ENCODE measurements at places on chromosomes 11 and 22.

GRCh38 chr11:113867843-113868503 is 7.4 kb downstream of the USP28 start:
- DNase-seq: no peak

DNA sequence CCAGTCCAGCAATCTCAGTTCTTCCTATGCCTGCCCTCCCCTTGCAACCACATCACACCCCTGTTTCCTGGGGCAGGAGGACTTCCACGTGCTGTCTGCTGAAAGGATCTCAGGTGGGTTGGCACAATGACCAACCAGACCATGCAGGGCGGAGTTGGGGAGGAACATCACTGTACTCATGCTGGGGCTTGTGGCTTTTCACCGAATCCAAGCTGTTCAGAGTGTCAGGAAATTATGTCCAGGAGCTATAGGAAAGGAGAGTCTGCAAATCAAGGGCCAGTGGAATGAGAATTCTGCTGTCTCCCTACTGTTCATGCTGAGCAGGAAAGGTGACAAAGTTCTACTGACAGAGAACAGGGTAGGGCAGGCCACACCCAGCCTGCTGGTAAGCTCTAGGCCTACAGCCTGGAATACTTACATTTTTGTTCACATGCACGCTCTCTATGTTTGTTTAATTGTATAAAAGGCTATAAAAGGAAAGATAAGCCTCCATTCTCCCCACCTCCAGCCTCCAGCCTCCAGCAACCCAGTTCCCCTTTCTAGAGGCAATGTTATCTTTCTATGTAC is 1.7 kb upstream of the PLAAT2 start:
- DNase-seq: no peak

GRCh38 chr11:18105086-18105801 is 638 bp downstream of the SAAL1 start:
- DNase-seq: no peak

DNA sequence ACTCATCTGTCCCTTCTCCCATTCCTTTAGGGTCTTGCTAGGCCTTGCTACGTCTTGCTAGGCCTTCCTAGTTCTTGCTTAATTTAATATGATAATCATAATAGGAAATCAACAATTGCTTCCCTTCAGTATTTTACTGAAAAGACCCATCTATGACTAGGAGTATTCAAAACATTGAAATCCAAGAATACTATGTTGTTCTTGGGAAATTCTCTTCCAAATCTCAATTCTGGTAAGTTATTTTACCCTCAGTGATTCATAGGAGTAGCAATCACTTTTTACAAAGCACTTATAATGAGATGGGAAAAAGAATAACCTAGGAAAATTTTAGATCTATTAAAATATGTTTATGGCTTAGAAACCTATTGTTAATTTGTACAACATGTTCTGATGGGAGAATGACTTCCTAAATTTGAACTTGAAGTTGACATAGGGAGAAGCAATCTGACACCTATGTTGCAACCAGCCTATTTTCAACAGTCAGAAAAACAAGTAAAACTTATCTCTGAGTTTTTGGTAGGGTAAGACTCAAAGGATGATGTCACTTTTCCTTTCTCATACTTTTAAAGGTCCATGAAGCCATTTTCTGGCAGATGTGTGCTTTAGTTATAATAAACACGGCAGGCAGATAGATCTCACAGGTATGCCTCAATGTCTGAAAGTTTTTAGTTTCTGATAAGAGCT is 29.5 kb upstream of the HIPK3 start:
- no peak for DNase-seq

- no peak for DNase-seq
These were observed 1.5 kb downstream of the MAFF start for GRCh38 chr22:38203090-38203810.

DNA sequence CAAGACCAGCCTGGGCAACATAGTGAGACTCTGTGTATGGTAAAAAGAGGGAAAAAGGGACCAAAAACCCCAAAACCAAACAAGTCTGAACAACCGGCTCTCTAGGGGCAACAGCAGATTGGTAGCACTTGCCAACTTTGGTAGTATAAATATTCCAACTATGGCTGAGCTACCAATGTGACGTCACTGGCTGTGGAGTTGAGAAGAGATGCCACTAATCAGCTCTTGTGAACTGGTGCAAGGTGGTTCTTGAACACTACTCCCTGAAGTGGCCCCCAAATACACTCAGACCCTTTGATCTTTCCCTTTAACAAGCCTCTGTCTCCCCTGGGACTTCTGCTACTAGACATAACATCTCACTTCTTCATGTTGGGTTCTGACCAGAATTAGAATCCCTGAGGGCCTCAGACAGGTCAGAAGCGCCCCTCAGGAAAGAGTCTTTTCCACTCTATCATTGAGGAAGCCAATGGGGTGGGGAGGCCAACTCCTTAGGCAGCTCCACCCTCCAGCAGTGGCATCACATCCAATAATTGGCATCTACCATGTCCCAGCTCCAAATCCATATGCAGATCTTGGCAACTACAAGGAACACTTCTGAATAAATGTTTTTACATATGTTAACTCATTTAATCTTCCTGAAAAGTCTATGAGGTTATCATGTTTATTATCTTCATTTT is 49.2 kb downstream of the RPL27A start:
- DNase-seq: no peak

GRCh38 chr11:48063424-48063978 is 83.1 kb downstream of the PTPRJ start:
- DNase-seq: no peak

DNA sequence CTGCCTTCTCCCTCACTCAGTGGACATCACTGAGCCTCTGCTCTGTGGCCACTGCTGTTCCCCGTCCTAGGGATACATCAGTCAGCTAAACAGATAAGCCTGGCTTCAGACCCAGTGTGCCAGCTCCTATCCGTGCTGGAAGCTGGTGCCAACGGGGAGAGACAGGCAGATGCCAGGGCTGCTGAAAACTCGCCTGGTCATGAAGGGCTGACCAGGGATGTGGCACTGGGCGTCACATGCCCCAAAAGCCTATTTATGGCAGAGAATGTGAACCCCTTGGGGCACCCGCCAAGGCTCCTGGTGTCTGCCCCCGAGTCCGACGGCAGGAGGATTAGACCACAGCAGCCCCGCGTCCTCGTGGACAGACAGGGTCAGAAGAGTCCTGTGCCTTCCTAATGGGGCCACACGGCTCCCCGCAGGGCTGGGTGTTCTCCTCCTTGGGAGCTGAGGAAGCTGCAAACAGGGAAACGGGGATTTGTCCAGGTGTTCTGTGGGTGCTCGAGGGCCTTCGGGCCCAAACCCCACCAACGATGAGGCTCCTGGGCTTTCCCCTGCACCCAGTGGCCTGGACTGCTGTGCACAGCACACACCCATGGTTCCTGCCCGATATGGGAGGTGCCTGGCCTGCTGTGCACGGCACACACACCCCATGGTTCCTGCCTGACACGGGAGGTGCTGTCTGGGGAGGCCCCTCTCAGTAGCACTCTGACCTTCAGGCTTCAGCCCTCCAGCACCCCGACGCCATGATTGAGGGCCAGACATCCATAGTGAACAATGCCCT is 19.9 kb downstream of the ANO1 start:
- no peak for DNase-seq

DNA sequence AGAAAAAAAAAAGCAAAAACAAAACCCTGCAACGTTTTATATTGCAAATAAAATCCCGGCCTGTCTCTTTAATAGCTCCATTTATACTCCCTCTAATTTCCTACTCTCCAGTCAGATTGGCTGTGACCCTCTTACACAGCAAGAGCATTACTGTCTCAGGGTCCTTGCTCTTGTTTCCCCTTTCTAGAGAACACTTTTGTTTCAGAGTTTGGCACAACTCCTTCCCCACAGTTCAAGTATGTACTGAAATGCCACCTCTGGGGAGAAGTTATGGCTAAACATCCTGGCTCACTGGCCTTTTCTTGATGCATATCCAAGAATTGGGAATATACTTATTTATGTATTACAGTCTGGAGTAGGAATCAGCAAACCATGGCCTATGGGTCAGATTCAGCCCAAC is 2.6 kb downstream of the CASP12 start:
- no peak for DNase-seq

DNA sequence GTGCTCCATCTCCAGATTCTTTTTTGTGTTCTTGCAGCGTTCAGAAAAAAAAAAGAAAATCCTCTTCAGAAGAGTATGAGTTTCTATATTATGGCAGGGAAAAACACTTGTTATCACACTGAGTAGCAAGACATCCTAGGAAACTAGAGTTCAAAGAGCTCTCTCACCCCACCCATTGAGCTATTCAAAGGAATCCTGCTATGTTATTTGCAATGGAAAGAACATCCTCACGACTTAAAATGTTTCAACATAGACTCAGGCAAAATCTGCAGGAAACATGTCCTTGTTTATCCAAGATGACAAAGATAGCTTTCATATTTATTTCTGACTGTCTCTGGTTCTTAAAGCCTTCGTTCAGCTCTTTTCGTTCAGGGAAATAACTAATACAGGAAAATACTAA is 331.6 kb upstream of the ANO5 start:
- DNase-seq: no peak

- DNase-seq: no peak
These were observed 6.4 kb upstream of the TYMP start for GRCh38 chr22:50536226-50536625.

DNA sequence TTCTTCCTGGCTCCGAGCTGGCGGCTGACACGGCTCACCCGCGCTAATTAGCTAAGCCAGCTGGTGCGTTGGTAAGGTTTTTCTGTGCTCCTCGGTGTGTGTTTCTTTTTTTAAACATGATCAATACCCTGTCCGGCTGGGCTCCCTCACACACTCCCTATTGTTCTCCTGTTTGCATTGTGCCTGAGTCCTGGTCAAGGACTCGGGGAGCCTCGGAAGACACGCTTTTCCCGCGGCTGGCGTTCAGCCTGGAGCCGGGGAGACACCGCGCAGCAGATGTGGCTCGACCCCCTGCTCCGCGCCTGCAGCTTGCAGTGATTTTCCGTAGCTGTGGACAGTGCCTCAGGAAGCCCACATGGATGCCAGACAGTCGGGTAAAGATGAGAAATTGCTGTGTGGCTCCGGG is 454.9 kb upstream of the CADM1 start:
- no peak for DNase-seq

DNA sequence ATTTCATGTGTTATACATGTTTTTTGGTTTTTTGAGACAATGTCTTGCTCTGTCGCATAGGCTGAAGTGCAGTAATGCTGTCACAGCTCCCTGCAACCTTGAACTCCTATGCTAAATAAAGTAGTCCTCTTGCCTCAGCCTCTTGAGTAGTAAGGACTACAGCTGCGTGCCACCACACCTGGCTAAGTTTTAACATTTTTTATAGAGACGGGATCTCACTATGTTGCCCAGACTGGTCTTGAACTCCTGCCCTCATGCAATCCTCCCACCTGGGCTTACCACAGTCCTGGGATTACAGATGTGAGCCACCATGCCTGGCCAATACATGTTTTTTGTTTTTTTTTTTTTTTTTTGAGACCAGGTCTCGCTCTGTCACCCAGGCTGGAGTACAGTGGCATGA is 33.9 kb downstream of the SWAP70 start:
- DNase-seq: no peak

- DNase-seq: no peak
These were observed 15.9 kb upstream of the PDE2A start for GRCh38 chr11:72690166-72690565.

DNA sequence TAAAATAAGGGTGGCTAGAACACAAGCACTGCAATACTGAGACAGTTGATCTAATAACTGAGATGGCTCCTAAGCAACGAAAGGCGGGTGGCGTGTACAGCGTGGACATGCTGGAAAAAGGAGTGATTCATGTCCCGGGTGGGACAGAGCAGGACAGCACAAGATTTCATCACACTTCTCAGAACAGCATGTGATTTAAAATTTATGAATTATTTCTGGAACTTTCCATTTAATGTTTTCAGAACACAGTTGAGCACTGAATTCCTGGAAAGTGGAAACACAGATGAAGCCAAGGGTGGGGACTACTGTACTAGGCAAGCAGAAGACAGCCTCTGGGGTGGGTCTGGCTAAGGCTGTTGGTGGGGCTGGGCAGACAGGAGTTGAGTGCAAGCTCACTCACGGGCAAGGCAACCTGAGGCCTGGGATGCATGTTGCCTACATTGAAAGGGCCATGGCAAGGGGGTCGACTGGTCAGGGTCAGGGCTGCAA is 165.6 kb upstream of the DDI1 start:
- DNase-seq: no peak

DNA sequence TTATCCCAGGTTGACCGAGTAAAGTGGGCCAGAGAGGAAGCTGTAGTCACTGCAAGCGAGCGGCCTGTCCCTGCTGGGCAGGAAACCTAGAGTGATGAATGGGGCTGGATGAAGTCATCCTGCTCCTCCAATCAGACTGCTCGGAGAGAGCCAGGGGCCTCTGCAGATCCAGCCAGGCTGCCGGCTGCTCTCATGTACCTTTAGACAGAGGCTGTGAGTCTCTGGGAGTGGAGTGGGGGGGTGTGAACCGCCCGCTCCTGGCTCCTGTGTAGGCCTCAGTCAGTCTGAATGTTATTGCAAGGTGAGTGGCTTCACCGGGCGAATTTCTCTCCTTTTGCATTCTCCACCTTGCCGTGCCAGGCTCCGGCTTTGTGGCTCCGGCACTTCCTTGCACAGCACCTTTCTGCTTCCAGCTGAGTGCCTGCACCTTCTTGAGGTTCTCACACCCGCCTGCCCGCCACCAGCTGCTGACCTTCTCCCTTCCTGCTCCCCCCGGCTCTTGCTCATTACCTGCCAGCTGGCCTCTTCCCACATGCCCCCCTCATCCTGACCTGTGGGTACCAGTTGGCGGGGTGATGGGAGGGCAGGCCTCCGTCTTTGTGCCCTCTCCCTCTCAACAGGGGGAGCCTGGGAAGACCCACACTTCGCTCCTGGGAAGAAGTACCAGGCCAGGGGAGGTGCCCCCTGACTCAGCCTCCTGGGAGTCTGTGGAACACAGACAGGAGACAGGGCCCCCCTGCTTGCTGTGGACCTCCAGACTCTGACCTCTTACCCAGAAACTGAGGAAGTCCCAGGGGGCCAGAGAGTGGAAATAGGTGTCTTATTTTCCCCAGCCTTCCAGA is 79.9 kb downstream of the GRAMD1B start:
- DNase-seq: no peak

GRCh38 chr11:123430721-123431497 is 840 bp downstream of the GRAMD1B start:
- DNase-seq: peak; percentile 59

DNA sequence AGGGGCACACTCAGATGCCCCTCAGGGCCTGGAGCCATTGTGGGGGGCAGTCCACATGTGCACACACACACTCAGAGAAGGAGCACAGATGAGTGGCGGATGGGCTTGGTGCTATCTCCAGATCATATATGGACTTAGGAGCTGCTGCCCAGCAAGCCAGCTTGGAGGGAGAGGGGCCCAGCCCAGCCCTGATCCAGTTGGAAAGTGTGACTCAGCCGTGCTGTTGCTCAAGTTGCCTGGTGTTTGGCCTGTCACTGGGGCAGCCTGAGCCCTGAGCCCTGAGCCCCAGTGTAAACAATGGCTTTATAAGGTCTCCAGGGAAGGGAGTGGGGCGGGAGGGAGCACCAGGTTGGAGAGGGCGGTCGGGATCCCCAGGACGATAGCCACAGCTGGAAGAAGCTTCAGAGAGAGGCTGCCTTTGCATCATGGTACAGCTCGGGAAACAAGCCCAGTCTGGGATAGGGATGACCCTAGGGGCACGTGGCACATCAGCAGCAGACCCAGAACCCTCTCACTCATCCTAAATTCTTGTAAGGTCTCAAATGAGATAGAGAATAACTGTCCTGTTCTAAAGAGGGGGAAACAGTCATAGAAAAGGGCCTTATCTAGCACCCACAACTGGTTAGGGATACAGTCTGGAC is 4.8 kb downstream of the SELENOM start:
- DNase-seq: no peak

GRCh38 chr11:109140857-109141515 is 281.0 kb upstream of the C11orf87 start:
- DNase-seq: no peak

Data from GM12891 (cell line).